ENCODE measurements at places on chromosomes 13 and 19.

GRCh38 chr13:113954046-113954835 lies 19.6 kb downstream of the C13orf46 start:
- DNase-seq: no peak

DNA sequence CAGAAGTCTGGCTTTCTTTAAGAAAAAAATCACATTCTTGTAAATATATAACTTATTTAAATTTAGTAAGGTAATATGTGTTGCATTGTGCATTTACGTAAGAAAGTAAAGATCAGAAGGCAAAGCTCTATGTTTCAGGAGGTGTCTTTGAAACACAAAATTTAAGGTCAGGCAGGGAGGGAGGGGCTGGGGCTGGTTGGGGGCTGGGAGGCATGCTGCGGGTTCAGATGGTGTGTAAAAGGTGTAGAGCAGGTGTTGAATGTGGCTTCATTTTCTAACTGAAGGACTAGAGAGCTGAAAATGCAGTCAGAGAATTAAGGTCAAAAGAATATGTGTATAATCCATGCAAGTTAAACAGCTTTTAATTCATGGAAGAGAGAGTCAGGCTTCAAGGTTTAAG lies 14.3 kb downstream of the FAM216B start:
- no peak for DNase-seq

DNA sequence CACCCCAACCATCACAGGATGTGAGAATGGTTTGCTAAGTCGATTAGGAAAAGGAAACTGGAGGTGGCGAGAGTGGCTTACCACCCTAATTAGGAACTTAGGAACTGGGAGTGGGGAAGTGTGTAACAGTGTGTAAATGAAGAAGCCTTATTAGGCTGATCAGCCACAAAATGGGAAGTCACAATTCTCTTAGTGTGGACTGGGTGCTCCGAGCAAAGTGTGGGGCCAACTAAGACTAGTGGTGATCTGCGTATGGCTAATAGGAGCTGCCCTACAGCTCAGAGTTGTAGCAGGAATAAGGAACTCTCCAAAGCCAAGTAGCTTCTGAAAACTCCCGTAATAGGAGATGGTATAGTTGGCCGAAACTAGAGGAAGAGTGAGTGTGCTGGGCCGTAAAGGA lies 7.6 kb downstream of the SIGLEC11 start:
- DNase-seq: peak; percentile 45

GRCh38 chr19:1113030-1113985 lies 9.5 kb downstream of the GPX4 start:
- peak; percentile 94 for DNase-seq

GRCh38 chr13:44371421-44371820 lies 2.2 kb upstream of the SERP2 start:
- no peak for DNase-seq

DNA sequence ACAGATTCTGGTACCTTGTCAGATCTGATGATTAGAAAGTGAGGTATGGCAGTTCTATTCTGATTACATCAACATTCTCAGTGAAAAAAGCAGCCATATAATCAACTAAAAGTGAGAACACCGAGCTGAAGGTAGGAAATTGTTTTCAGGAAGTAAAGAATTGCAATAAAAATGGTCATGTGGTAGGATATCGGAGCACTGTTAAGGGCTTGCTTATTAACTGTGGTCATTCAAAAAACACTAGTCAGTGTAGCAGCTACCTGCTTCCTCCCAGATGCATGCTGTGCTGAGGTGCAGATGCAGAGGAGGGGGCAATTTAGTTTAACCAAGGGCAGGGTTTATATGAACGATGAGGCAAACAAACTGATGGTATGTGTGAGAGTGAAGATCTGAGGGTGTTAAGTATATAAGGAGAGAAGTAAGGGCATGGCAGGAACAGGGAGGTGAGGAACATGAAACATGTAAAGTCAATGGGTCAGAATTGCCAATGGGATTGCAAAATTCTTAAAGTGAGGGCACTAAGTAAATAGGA lies 111.9 kb downstream of the DIAPH3 start:
- no peak for DNase-seq

DNA sequence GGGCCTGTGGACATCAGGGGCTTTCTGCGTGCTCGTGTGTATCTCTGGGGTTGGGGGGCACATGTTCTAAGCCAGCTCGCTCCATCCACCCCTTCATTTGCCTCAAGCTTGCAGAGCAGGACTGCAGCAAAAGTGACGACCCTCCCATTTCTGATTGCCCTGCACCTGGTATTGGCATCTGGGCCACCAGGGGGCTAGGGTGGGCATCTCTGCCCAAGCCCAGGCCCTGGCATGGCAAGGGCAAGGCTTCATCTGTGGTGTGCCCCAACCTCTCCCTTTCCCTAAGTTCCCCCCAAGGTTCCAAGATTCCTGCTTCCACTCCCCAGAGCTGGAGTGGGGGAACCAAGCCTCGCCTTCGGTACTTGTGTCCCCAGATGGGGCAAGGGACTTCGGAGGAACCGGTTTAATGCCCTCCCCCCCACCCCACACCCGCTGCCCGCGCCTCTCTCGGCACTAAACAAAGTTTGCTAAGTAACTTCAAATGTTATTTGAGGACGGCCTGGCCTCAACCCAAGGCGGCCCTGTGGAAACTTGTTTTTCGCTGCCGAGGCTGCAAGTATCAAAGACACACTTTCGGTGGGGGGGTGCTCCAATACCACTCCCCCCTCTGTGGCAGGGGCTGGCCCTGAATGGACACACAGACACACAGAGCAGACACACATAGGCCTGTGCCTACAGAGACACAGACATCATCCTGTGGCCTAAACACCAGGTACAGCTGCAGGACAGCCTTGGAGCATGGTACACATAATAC lies 12.2 kb downstream of the NFIX start:
- DNase-seq: no peak

DNA sequence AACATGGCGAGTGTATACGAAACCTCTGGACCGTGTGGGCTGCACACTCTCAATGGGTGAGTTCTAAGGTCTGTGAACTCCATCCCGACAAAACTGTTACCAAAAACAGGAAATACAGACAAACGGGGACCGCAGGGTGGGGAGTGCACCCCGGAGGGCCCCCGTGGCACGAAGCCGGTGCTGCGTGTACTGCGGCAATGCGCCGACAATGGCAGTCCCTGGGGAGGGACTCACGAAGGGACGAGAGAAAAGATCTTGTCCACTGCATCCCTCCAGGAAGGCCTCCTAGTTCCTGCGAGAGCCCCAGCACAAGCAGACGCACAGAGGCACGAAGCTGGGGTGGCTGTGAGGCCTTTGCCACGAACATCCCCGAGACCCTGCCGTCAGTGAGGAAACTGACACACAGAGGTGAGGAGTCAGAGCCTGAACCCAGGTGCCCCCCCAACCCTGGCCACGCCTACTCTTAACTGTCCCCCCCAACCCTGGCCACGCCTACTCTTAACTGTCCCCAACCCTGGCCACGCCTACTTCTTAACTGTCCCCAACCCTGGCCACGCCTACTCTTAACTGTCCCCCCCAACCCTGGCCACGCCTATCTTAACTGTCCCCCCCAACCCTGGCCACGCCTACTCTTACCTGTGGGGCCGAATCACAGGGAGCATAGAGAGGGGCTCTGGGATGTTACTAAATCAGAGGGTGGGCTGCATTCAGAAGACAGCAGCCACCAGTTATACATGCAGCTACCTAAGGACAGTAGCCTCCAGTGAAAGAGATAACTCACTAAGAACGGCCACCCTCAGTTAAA lies 4.2 kb downstream of the MED16 start:
- no peak for DNase-seq

DNA sequence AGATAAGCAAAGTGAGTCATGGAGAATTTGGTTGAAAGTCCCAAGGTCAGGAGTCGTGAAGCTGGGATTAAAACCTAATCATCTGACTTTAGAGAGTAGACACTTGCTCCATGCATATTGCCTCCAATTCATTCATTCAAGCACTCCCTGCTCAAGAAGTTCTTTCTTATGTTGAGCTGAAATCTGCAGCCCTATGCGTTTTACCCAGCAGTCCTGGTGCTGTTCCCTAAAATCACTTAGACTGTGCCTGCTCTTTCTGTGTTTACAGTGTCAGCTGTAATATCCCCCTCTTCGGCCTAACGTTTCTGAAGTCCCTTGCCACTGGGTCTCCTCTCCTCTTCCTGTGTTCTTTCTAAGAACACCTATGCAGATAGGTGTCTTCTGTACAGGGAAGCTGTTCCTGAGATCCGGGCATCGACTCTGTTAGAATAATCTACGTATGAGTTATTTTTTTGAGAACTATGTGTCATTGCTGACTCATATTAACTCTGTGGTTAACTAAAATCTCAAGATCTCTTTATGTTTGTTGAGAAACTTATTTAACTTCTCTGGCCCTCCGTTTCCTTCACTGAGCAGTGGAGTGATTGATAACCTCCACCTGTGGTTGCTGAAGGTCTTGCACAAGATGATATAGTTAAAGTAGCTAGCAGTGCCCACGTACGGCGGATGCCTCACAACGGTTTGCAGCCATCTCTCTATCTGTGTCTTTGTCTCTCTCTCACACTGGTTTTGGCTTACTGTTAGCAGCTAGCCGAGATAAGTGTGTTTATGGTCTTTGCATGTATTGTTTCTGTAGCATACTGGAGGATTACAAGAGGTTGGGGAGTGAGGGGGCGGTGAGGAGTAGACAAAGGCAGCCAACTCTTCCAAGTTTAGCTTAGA lies 4.7 kb downstream of the ALOX5AP start:
- peak; percentile 80 for DNase-seq

GRCh38 chr19:17679526-17680229 lies 8.5 kb downstream of the UNC13A start:
- DNase-seq: no peak

GRCh38 chr13:98939660-98940191 lies 38.1 kb downstream of the DOCK9 start:
- no peak for DNase-seq

- DNase-seq: peak; percentile 24
These were observed 7.0 kb upstream of the ZNF444 start for GRCh38 chr19:56133858-56134653.

DNA sequence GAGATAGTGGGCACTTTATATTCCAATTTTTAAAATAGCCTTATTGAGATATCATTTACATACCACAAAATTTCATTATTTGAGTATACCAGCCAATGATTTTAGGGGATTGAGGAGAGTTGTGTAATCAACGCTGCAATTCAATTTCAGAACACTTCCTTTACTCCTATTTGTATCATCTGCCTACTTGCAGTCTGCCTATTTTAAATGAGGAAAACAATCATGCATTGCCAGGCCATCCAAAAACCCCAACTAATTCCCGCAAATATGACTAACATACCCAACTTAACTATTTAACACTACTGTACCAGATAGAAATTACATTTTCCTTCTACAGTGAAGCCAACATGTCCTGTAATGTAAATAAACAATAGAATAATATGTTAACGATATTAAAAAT lies 26.7 kb downstream of the CAB39L start:
- DNase-seq: peak; percentile 61

GRCh38 chr19:5676105-5676771 lies 4.1 kb downstream of the MICOS13 start:
- no peak for DNase-seq

DNA sequence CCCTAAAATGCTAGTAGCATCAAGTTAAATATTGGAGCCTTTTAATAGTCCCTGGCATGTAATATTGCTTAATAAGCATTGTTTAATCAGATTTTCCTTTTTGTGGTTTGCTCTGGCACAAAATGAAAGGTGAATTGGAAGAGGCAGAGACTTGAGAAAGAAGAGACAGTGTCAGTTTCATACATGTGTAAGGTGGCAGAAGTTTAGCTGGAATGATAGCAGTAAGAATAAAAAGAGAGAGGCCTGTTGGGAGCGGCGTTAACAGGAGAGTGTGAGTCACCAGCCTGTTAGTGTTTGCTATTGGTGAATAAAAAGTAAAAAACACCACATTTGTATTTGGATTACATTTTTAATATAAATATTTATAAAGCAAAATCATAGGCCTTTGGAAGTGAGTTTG lies 145.3 kb downstream of the PDS5B start:
- DNase-seq: no peak

- no peak for DNase-seq
These were observed 3.1 kb upstream of the SDHAF1 start for GRCh38 chr19:35991731-35992450.

DNA sequence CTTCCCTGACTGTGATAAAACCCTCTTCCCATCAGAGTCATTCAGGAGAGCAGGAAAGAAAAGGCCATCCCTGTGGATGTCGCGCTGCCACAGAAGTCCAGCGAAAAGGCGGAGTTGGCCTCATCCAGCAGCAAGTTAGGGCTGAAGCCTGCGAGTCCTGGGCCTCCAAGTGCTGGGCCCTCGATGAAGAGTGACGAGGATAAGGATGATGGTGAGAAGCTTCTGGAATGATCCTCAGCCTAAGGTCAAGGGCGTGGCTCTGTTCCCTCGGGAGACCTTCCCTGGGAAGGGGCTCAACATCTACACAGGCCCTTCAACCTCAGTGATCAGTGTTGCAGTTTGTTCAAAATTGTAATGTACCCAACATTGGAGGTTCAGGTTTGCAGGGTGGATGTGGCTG lies 22.3 kb downstream of the TEX29 start:
- DNase-seq: no peak

GRCh38 chr13:94700536-94700935 lies 11.8 kb downstream of the SOX21 start:
- DNase-seq: no peak

GRCh38 chr13:113407531-113408393 lies 43.8 kb upstream of the GRTP1 start:
- no peak for DNase-seq

GRCh38 chr13:51019026-51019425 lies 92.0 kb downstream of the C13orf42 start:
- no peak for DNase-seq

GRCh38 chr13:72109863-72110262 lies 242.9 kb upstream of the DACH1 start:
- no peak for DNase-seq
